Stimulated activated CD4-positive, alpha-beta T cell treated with anti-CD3 and anti-CD28 coated beads, Interleukin-4, amount 100 ng/mL, for 1 hour (primary cell): ENCODE measurements at places on chromosomes 5 and 9.

DNA sequence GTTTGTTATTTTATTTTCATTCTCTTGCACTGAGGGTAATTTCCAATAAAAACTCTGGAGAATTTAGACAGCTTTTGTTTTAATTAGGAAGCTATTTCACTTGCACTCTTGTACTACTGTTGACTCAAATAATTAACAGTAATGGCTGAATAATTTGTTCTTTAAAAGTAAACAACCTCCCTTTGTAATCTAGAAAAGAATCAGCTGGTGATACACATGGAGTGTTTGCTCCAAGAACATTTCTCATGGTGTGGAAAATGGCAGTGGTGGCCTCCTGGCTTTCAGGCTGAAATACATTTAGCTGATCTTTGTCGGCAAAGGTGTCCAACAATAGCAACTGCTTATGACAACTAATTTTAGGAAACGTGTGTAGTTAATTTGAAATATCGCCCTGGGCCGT is 129.4 kb downstream of the C9orf152 start:
- DNase-seq: no peak

GRCh38 chr9:14756291-14756690 is 33.8 kb upstream of the CER1 start:
- DNase-seq: no peak

DNA sequence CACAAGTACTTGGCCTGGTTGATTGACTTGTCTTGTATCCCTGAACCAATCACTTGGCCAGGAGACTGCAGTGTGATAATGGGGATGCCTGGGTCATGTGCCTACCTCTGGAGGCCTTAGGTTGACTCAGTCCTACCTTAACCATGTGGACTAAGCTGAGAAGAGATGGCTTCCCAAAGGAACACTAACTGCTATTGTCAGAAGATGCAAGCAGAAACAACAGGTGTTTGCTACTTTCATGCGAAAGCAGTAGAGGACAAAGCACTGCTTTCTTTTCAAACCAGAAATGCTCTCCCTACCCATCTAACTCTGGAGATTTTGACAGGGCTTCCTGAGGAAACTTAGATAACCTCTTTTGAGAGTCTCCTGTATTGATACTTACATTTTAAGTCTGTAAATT is 22.9 kb downstream of the CDK7 start:
- DNase-seq: no peak

- no peak for DNase-seq
These were observed 7.5 kb upstream of the ANKRD33B start for GRCh38 chr5:10556289-10556807.

- no peak for DNase-seq
These were observed 36.6 kb upstream of the ZNF366 start for GRCh38 chr5:72543811-72544210.

GRCh38 chr5:21013237-21013636 is 1025.2 kb upstream of the CDH18 start:
- no peak for DNase-seq

GRCh38 chr9:77807281-77807683 is 159.2 kb upstream of the GNA14 start:
- no peak for DNase-seq
